ENCODE measurements at places on chromosomes 1 and 21.

DNA sequence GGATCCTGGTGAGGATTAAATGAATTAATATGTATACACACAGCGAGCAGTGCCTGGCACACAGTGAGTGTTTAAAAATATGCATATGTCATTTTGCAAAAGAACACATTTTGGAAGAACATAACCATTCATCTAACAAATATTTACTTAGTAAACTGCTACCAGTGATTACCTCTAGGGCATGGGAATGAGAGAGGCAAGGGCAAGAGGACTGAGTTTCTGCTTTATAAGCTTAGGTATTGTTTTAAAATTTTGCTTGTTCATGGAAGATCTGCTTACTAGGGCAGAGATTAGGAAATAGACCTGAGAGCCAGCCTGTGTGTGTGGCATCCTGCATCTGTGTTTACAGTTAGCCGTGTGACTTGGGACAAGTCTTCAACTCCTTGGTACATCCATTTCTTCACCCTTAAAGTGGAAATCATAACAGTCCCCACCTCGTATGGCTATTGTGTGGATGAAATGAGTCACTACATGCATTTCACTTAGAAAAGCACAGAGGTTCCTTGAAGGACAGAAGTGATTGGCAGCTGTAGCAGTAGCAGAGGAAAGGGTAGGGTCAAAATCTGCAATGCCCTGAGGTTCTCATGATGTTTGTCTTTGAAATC lies 198.5 kb upstream of the FMN2 start:
- DNase-seq = no peak

GRCh38 chr1:42978317-42979035 lies 19.8 kb upstream of the SLC2A1 start:
- DNase-seq = no peak

DNA sequence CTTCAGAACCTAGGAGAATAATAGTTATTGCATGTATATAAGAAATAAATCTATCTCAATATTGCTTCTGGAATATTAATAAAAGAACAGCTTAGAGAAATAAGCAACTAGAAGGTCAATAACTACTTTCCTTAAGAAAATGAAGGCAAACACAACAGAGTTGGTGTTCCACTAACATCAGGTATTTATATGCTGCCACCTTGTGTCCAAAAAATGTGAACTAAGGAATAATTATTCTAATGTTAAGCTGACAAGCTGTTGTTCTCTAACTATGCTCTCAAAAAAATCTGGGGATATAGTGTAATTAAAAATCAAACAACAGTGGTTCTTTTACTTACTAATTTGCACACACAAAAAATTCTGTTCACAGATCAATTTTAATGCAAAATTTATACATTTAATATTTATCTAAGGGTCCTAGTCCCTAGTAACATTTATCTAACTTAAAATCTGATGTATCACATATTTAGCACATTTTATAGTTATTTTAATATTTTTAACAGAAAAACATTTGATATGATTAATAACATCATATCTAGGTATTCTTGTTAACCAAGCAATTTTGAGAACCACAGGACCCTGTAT lies 39.6 kb downstream of the UCHL5 start:
- no peak for DNase-seq

- no peak for DNase-seq
Observed at GRCh38 chr1:15802234-15802965, 5.0 kb downstream of the UQCRHL start.

DNA sequence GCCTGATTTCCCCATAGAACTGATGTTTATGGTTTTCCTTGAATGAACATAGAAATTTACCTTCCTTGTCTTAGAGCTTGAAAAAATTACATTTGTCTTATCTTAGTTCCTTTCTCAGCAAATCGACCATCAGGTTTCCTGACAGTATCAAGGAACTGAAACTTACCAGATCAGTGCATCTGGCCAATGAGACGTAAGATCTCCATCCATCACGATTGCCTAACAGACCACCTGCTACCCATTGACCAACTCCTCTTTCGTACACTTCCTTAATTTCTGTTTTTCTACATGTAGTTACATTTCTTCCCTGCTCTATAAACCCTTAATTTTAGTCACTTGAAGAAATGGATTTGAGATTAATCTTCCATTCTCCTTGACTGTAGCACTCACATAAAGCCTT lies 57.4 kb upstream of the TMPRSS15 start:
- no peak for DNase-seq

GRCh38 chr1:1291548-1292441 lies 11.6 kb downstream of the SCNN1D start:
- DNase-seq = peak; percentile 72

- DNase-seq = no peak
Observed at GRCh38 chr1:94725566-94725965, 94.6 kb upstream of the SLC44A3 start.

- no peak for DNase-seq
Observed at GRCh38 chr1:115670476-115671175, 28.9 kb downstream of the VANGL1 start.

DNA sequence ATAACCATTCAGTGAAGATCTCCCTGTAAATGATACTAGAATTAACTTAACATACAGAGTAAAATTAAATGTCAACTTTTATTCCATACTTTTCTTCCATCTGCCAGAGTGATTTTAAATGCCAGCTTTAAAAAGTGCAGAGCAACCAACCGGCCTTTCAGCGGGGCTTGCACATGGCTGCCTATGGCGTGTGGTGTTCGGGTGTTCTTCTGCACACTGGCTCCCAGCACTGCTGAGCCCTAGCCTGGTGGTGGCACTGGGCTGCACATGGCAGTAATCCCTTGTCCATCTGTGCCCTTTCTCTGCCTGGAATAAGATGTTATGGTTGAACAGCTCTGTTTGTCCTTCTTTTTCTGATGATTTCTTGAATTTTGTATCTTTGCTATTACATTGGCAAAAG lies 156.3 kb downstream of the SNX7 start:
- no peak for DNase-seq

- DNase-seq = no peak
Observed at GRCh38 chr1:116345011-116345410, 28.0 kb upstream of the ATP1A1 start.

DNA sequence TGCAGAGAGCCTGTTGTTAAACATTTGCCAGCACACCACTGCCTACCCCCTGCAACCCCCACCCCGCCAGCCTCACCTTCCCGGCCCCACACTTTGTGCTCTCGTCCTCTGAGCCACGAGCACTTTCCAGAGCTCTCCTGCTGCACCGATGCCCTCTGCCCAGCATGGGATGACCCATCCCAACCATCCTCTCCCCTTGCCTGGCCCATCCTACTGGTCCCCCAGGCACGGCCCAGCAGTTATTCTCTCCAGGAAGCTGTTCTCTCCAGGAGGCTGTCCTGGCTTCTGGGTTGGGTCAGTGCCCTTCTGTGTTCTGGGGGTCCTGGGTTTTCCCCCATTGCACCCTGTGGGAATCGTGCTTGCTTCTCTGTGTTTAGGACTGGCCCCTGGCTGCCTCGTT lies 60.1 kb upstream of the ABCG1 start:
- no peak for DNase-seq

DNA sequence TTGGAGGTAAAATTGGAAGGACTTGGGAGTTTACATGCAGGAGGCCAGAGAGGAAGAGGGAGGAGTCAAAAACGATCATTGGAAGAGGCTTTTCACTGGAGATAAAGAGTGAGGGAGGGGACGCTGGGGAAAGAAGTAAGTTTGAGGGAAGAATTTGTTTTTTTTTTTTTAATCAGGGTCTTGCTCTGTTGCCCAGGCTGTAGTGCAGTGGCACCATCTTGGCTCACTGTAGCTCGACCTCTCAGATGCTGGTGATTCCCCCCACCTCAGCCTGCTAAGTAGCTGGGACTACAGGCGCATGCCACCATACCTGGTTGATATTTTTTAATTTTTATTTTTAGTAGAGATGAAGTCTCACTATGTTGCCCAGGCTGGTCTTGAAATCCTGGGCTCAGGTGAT lies 1.2 kb upstream of the MROH7 start:
- DNase-seq = no peak

DNA sequence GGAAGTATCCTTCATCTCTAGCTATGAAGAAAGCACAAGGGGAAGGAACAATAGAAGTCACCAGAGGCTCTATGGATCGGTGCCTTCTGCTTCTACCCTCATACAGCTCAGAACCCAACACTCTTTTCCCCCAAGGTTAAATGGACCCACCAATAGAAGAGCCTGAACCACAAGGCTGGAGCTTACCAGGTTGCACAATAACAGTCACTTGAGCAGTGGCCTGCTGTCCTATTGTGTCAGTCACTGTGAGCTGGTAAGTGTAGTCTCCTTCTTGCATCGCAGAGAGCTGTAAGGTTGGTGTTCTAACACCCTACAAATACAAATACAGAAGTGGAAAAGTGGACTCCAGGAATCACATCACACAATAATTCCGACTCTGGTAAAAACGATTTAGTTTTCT lies 103.0 kb downstream of the KIAA0319L start:
- DNase-seq = no peak

DNA sequence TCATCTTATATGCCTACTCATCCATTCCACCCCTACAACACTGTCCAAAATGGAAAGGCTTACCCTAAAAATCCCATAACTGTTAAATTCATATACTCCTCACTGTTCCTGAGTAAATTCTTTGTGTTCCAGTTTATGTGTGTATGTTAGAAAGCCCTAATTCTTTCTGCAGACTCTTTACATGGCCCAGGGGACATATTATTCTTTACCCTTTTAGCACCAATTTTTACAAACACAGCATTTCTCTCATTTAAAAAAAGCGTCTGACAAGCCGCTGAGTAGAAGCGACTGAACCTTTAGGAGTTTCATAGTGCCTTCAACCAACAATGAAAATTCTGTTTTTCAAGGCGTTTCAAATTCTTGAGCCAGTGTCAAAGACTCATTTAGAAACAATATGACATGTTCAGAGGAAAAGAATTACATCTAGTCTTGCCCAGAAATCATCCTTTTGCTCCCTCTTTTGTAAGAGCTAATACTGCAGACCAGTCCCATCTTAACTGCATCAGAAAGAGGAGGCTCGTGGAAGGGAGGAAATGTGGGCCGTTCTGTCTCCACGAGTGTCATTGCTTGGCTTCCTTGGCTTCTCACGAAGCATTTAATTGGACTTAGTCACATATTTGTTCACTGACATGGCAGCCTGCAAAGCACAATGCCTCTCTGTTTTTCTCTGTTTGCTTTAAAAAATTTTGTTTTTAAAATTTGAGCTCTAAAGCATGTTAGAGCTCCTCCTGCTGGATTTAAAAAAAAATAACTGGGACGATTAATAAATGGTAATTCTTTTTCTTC lies 21.3 kb upstream of the C1orf105 start:
- DNase-seq = no peak

DNA sequence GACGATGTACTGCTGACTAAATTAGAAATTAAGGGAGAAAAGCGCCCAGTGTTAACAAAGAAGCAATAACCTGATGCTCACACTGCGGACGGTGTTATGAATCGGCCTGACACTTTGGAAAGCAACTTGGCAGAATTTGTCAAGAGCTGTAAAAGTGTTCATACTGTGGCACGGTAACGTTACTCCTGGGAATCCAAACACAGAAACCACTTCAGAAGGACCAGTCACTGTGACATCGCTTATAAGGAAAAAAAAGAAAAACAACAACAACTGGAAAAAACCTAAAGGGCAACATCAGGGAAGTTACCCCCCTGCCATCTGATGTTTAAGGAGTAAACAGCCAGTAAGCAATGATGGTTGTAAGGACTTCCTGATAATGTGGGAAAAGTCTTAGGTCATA lies 27.7 kb downstream of the CAPZB start:
- DNase-seq = no peak

DNA sequence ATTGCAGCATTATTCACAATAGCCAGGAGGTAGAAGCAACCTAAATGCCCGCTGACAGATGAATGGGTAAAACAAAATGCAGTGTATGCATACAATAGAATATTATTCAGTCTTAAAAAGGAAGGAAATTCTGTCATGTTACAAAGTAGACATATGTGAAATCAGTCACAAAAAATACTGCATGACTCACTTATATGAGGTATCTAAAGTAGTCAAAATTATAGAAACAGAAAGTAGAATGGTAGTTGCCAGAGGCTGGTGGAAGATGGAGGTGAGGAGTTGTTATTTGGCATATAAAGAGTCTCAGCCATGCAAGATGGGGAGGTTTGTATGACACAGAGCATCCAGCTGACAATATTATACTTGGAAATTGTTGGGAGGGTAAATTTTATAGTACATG lies 43.0 kb upstream of the EGLN1 start:
- no peak for DNase-seq

GRCh38 chr1:223269006-223269405 lies 95.0 kb downstream of the SUSD4 start:
- no peak for DNase-seq

GRCh38 chr1:33468531-33468930 lies 3.9 kb upstream of the ZSCAN20 start:
- no peak for DNase-seq

GRCh38 chr1:14522077-14522925 lies 76.2 kb upstream of the KAZN start:
- no peak for DNase-seq

All from activated CD4-positive, alpha-beta memory T cell treated with anti-CD3 and anti-CD28 coated beads, Interleukin-2, amount 10 ng/mL, durations not matched to agents 7 days and 5 days (primary cell).